Stimulated activated CD8-positive, alpha-beta memory T cell treated with anti-CD3 and anti-CD28 coated beads, Interleukin-2, amount 100 ng/mL, for 48 hours (primary cell): ENCODE measurements at places on chromosomes 6 and 20.

GRCh38 chr6:145020114-145020513 is 715.2 kb downstream of the EPM2A start:
- no peak for DNase-seq

- no peak for DNase-seq
These were observed 32.7 kb downstream of the CHMP4B start for GRCh38 chr20:33843854-33844253.

GRCh38 chr6:152301765-152302568 is 335.2 kb downstream of the SYNE1 start:
- peak; percentile 84 for DNase-seq

DNA sequence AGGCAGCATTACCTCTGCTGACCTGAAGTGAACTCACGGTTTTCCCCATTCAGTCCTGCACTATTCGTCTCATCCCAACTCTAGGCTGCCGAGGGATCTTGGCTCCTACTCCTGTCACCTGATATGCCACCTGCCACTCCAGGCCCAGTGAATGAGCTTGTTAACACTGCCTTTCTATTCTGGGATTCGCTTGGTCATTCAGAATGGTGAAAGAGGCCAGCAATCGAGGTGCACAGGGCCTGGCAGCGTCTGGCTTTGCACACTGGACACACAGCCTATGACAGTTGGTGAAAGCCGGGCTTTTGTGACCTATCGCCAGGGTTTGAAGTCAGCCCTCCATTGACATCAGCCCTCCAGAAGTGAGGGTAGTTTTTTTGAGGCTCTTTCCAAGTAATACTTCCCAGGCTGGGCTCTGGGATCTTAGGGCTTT is 59.3 kb upstream of the MYL9 start:
- no peak for DNase-seq

- no peak for DNase-seq
These were observed 358.8 kb upstream of the JAG1 start for GRCh38 chr20:11032611-11033010.

GRCh38 chr6:83114164-83114563 is 46.7 kb downstream of the DOP1A start:
- no peak for DNase-seq
